ENCODE measurements at places on chromosomes 2 and 18.
A peak's percentile ranks its signal among the peaks of the same experiment; 100 is the strongest.

- DNase-seq: no peak
Observed at GRCh38 chr2:181312515-181312927, 144.7 kb upstream of the ITGA4 start.

- no peak for DNase-seq
Observed at GRCh38 chr2:63701406-63701805, 112.6 kb downstream of the MDH1 start.

DNA sequence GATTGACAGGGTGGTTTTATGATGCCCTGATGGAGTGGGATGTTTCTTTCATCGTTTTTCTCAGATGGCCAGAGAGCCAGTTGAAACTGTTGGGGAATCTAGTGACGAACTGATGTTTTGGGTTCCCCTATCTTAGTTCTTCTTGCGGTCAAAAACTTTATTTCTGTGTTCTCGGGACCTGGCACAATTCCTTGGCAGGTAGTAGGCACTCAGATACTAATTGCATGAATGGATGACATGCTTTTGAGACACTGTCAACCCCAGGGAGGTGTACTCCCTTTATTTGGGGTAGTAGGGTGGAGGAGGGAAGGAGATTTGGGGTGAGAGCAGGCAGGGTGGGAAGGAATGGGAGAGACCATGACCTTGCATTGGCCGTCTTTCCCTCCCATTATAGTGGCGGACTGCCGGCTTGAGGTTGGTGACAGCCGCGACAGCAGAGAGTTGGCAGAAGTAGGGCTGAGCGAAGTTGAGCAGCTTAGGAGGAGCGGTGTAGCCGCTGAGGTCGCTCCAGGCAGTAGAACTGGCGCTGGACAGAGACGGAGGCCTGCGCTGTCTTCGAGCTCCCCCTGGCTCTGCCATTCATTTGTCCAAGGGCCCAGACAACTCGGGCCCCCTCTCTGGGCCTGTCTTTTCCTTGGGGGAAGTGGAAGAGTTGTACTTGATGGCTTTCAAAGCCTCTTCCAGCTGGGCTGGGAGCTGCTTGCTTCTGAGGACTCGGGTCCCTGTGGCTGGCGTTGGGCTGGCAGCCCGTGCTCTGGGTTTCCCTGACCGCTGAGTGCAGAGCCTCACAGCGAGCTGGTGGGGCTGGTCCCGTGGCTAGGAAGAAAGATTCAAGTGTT lies 2.6 kb downstream of the TET3 start:
- DNase-seq: peak; percentile 29

- no peak for DNase-seq
Observed at GRCh38 chr2:71863396-71863795, 284.3 kb downstream of the CYP26B1 start.

DNA sequence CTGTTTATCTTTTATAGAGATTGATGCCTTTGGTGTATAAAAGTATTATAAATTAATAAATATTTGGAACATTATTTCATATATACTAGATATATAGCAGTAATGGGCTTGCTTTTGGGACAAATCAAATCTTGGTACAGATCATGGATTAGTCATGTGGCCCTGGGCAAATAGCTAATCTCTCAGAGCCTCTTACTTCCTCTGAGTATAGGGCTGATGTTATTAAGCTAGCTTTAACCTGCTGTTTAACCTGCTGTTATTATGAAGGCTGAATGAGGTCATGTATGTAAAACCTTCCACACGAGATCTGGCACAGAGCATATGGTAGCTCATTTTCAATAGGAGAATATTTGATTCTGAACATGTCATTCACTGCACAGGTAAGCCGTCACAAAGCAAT lies 5.7 kb downstream of the ITGB6 start:
- DNase-seq: no peak

- DNase-seq: no peak
Observed at GRCh38 chr18:8732442-8733360, 27.3 kb downstream of the MTCL1 start.

DNA sequence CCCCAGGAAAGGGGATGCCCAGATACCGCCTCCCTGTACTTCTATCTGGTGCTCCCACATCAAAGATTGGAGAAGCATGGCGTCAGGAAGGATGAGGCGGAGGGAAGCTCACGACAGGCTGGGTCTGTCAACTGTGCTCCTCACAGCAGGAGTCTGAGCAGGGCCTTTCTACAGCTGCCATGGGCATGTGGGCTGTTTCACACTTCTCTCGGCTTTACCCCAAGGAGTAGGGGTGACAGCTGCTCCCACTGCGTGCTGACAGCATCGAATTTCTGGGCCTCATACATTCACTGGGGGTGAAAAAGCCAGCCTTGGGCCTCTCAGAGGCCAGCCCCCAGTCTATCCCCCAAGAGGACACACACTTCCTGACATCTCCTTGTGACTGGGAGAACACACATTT lies 21.1 kb downstream of the NEURL3 start:
- DNase-seq: no peak

DNA sequence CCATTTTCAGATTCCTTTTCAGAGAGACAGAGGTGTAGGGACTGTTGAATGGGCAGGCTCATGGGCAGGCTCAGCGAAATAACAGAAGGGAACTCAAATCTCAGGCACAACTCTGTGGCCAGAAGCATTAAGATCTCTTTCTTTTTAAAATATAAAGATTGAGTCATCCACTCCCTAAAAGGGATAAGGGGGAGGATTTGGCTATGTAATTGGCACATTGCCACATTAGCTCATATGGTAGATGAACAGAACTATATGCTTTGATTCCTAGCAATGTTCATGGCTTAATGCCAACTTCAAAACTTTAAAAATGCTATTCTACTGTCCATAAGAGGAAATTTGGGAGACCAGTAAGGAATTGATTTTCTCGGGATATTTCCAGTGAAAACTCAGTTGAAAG lies 53.8 kb upstream of the SLC5A7 start:
- DNase-seq: no peak

DNA sequence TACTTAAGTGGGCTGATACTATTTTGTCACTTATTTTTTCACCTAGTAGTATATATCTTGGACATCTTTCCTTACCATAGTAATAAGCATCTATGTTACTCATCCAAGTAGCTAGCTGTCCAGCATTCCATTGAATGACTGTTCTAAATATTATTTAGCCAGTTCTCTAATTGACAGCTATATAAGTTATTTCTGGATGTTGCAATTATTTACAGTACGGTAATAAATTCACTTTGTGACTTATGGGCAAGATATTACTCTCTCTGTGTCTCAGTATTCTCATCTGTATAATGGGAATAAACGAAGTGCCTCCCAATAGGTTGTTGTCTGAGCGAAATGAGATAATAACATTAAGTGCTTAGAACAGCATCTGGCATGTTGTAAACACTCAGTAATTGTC lies 46.6 kb upstream of the AGAP1 start:
- no peak for DNase-seq

- no peak for DNase-seq
Observed at GRCh38 chr2:201157694-201158093, 25.2 kb upstream of the CASP10 start.

GRCh38 chr2:113895301-113895700 lies 5.4 kb downstream of the ACTR3 start:
- DNase-seq: no peak

DNA sequence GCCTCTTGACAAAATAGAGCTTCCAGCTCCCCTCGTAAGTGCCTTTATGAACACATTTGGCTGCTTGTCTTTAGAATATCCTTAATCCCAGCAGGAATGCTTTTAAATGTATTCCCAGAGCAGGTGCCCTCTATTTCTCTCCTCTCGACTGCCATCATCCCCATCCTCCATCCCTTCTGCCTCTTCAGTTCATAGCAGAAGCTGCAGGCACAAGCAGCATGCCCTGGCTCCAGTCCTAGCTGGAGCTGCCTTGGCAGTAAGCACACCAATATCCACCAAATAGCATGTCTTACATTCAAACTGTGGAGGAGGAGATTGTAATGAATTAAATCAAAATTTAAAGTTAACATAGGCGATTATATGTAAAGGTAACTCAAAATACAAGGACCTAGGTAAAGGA lies 891.3 kb upstream of the SLC39A10 start:
- DNase-seq: no peak

GRCh38 chr2:206390181-206390580 lies 53.2 kb upstream of the ADAM23 start:
- DNase-seq: no peak

DNA sequence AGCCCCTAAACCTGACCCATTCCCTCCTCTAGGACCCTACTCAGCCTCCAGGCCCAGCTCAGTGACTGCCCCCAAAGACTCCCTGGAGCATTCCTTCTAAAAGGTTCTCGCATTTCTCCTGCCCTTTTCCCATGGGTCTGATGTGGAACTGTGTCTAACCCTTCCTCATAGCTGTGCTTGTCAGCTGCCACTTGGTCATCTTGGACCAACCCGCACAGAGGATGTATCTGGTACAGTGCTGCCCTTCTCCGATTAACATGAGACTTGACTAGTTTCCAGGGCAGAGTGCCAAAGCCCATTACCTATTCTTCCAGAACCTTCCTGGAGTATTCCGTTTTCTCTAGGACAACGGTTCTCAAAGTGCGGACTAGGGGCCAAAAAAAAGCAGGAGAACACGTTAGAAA lies 518 bp upstream of the NFU1 start:
- DNase-seq: no peak

DNA sequence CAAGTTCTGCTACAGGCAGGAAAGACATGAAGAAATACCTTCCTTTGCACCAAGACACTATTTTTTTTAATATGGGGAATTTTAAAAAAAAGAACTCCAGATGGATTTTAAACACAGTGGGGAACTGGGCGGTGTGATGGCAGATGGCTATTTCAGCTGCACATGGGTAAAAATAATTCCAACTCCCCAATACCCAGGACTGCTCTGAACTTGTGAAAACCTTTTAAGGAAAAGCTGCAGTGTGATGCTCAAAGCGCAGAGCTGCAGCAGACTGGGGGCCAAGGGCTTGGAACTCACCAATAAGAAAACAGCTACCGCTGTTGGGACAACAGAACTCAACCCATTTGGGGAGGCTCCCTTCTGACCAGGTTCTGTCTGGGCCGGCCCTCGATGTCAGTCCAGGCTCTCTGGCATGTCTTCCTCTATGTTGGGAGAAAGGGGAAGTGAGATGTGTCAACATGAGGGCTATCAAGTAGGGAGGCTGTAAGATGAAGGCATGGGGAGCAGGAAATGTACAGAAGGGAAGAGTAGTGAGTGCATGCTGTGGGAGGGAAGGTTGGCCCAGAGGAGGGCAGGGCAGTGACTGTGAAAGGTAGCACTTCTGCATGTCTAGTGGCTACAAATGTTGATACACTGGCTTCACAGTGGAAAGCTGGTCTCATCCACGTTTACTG lies 64.0 kb upstream of the SLC14A2 start:
- no peak for DNase-seq

- DNase-seq: no peak
Observed at GRCh38 chr2:234099266-234099665, 48.8 kb downstream of the SPP2 start.

GRCh38 chr2:69975136-69975852 lies 13.9 kb upstream of the ASPRV1 start:
- DNase-seq: no peak

GRCh38 chr18:43919551-43919950 lies 642.3 kb upstream of the SYT4 start:
- DNase-seq: no peak

- DNase-seq: no peak
Observed at GRCh38 chr18:80119111-80119510, 10.0 kb downstream of the ADNP2 start.

DNA sequence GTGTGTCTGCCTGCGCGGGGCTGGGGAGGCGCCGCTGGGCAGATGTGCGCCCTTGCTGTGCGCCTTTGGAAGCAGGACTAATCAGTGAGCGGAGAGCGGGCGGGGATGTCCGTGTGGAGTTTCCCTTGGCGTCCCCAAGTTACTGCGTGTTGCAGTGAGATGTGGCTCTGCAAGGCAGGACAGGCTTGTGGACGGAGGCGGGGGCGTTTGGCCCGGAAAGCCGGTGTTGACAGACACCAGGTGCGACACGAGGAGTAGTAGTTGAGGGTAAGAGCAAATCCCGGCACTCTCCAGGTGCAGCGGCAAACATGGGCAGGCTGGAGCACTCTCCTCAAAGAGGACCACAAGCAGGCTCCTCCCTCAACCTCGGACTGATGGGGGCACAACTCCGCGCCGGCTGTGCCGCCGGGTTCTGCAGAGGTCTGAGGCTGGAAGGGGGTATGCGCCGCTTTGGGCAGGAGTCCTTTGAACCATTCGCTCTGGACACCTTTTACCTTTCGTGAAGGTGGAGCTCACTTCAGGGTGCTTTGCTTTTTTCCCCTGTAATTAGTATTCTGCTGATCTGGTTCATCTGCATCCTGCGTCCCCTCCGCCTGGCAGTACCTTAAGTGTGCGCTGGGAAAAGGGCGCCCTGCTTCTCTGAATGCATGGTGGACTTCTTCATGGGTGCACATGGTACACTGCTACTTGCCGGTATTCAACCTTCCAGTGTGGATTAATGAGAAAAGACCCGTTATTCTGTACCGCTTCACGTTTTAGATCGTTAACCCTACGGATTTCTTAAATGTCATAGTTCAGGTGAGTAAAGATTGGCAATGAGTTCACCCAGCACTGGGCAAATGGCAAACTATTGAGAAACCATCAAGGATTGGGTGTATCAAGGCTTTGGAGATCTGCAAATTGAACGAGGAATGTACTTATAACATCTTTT lies 608 bp downstream of the CDH7 start:
- no peak for DNase-seq

GRCh38 chr18:46569211-46569610 lies 87.8 kb downstream of the LOXHD1 start:
- DNase-seq: no peak

- DNase-seq: no peak
Observed at GRCh38 chr2:100986157-100986556, 15.9 kb upstream of the RPL31 start.

- DNase-seq: no peak
Observed at GRCh38 chr2:80126596-80127189, 177.9 kb downstream of the LRRTM1 start.

- DNase-seq: no peak
Observed at GRCh38 chr2:18831916-18832510, 242.6 kb upstream of the NT5C1B start.

DNA sequence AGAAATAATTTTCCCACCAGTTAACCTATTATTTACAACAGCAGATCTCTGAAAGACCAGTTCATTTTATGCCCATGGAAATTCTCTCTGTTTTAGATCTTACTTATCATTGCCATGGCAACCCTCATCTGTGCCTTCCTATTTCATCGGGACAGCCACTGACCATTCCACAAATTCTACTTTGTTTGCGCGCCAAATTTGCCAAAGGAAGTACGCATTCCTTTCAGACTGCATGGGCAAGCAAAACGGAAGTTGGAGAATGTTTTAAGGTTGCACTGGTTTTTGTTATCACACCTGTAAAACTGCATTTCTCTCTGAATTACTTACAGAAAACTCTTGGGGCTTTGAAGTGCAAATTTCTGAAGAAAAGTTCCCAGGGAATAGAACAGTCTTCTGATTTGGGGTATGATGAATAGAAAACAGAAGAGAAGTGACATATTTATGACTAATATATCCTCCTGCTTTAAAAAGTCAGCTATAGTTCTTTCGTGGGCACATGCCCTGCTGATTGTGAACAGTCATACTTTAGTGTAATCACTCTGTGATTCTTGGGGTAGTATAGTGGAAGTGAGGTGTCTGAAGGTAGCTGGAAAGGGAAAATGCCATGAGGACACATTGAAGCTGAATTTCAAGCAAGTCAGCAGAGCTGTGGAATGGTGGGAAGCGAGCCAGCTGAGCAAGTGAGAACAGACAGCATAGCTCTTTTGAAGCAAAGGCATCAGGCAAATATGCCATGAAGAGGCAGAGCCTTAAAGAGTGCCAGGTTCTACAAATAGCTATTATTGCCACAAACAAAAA lies 20.9 kb downstream of the NETO1 start:
- no peak for DNase-seq

- no peak for DNase-seq
Observed at GRCh38 chr2:84925336-84925723, 19.9 kb downstream of the TMSB10 start.
